Activated CD4-positive, alpha-beta memory T cell treated with anti-CD3 and anti-CD28 coated beads for 36 hours (primary cell): ENCODE measurements at places on chromosomes 12 and 14.

- peak; percentile 76 for DNase-seq
These were observed 29.1 kb downstream of the CHST11 start for GRCh38 chr12:104485651-104486362.

DNA sequence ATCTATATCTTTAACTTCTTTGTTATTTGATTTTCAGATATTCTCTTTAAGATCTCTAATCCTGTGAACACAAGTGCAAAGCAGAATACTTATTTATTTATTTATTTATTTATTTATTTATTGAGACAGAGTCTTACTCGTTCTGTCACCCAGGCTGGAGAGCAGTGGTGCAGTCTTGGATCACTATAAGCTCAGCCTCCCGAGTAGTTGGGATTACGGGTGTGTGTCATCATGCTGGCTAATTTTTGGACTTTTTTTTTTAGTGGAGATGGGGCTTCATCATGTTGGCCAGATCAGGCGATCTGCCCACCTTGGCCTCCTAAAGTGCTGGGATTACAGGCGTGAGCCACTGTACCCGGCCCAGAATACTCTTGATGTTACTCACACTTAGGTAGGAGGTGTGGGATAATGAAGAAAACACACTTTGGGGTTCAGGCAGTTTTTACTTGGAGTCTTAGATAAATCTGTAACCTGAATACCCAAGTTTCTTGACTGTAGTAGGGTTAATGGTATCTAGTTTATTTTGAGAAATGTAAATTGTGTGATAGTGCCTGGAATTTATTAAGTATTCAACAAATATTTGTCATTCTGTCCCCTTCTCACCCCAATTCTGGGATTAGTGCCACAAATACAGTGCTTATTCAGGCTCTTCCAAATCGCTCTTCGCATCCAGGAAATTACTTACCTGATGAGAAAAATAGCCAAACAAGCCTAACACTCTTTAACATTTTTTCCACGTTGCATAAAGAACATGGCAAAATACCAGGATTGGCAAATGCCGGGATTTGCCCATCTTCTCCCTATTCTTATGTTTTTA lies 33.0 kb downstream of the METAP2 start:
- DNase-seq, result no peak

DNA sequence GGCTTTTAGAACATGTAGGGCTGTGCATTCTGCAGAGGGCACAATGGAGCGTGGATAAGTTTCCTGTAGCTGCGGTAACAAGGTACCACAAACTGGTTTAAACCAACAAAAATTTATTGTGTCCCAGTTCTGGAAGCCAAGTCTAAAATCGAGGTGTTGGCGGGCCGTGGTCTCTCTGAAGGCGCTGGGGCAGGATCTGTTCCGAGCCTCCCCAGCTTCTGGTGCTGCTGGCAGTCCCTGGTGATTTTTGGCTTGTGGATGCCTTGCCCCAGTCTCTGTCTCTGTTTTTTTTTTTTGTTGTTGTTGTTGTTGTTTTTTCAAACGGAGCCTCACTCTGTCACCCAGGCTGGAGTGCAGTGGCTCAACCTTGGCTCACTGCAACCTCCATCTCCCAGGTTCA lies 77.5 kb downstream of the ACACB start:
- DNase-seq, result no peak

GRCh38 chr14:61889914-61890351 lies 127.7 kb downstream of the SNAPC1 start:
- DNase-seq, result peak; percentile 47

DNA sequence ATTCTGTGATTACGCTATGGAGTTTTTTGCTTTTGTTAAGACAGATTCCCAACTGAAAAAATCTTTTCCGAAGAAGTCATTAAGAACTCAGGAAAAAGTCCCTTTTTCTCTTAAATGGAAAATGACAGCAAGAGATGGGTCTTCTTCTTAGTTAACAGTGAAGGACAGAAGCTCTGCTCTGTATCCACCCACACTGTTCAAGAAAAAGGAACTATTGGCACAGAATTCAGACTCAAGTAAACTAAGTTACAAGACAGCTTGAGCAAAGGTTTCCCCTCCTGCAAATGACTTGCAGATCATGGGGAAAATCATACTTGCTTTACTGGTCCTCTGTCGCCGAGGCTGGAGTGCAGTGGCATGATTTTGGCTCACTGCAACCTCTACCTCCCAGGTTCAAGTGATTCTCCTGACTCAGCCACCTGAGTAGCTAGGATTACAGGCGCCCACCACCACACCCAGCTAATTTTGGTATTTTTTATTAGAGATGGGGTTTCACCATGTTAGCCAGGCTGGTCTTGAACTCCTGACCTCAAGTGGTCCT lies 137.1 kb upstream of the AEBP2 start:
- no peak for DNase-seq

DNA sequence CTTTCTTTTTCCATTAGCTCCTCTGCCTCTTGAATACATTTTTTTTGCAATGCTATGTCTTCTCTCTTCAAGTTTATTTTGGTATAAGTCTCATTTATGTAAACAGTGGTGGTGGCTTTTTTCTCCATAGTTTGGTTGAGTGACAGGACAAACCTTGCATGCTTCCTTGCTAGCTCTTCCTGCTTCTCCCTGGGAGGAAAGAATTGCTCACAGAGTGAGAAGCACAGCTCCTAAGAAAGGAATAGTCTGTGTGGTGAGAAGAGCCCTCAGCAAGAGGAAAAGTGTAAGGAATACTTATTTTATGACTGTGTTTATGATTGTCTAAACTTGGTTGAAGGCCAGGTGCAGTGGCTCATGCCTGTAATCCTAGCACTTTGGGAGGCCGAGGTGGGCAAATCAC lies 11.5 kb downstream of the CCDC175 start:
- DNase-seq, result no peak
